ENCODE measurements at places on chromosomes 7 and 10.

GRCh38 chr7:75652788-75653187 is 86.0 kb downstream of the HIP1 start:
- no peak for DNase-seq

DNA sequence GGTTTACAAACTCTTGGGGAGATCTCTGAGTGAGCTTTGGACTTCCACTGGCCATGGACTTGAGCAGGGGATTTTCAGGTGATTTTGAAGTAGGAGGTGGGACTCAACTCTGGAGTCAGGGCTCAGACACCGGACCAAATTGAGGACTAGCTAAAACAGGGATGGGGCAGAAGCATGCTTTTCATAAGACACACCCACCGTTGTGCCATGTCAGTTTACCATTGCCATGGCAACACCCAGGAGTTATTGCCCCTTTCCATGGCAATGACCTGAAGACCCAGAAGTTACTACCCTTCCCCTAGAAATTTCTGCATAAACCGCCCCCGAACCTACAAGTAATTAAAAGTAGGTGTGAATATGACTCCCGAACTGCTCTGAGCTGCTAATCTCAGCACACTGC is 320.7 kb downstream of the GRID1 start:
- no peak for DNase-seq

DNA sequence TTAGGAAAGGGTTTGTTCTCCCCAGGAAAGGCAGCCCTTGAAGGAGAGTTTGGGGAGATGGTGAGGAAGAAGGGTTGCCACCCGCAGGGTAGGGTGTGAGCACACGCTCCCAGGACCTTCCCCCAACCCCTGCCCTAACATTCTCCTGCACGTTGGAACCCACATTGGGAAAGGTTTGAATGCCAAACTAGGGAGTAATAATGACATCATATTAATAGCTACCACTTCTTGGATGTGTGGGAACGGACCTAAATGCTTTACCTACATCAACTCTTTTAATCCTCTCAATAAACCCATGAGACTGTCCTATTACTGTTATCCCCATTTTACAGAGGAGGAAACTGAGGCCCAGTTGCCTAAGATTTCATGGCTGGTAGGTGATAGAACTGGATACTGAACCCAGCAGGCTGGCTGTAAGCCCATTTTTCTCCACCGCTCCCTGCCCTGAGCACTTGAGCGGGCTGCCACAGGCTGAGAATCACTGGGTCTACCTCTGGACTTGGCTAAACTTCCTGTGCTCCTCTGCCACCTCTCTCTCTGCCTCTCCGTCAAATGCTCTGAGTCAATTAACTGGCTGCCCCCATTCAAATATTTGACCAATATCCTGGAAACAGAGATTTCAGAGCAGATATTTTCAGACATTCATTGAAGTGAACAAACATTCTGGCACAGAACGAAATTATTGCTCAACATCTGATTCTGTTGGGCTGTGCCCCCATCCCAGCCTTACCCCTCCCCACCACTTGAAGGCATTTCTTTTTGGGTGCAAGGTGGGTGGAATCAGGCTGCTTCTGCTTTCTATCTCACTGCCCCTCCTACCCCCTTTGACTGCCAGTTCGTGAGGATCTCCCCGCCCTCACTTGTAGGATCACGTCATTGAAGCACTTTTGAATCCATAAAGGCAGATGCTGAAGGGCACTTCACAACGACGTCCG is 129.7 kb downstream of the C10orf105 start:
- no peak for DNase-seq

DNA sequence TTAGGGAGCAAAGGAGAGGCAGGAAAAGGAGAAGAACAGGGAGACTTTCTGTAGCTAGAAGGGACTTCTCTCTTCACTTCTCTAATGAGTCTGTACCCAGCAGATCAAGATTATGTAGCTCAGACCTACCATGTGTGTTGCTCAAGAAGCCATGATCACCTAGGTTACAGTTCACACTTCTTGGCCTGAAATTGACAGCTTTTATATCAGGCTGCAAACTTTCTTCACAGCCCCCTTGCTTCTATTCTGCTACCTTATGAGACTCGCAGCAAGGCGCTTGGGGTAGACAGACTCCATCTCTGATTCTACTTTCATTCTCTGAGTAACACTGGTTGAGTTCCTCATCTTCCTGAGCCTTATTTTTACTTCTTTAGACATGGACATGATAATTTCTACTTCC is 19.6 kb upstream of the GIMAP2 start:
- no peak for DNase-seq

DNA sequence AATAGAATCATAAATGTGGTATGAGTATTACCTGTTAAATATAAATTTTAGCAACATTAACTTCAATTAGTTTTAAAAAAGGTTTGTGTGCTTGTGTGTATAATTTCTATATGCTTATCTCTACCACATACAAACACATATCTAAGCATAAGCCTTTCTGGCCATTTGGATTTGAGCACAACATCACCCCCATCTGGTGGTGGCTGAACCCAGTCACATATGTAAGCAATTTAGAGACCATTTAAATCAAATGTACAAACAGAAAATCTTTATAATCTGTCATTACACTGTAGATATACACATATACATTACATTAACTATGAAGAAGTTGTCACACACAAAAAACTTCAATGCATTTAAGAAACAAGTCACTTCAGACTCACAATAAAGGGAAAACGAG is 31.7 kb downstream of the GPR22 start:
- no peak for DNase-seq

GRCh38 chr10:68333440-68334431 is 1.0 kb upstream of the PBLD start:
- no peak for DNase-seq

- no peak for DNase-seq
Observed at GRCh38 chr10:99975106-99975829, 34.5 kb downstream of the DNMBP start.

- DNase-seq: no peak
Observed at GRCh38 chr7:40306596-40306995, 171.8 kb downstream of the SUGCT start.

DNA sequence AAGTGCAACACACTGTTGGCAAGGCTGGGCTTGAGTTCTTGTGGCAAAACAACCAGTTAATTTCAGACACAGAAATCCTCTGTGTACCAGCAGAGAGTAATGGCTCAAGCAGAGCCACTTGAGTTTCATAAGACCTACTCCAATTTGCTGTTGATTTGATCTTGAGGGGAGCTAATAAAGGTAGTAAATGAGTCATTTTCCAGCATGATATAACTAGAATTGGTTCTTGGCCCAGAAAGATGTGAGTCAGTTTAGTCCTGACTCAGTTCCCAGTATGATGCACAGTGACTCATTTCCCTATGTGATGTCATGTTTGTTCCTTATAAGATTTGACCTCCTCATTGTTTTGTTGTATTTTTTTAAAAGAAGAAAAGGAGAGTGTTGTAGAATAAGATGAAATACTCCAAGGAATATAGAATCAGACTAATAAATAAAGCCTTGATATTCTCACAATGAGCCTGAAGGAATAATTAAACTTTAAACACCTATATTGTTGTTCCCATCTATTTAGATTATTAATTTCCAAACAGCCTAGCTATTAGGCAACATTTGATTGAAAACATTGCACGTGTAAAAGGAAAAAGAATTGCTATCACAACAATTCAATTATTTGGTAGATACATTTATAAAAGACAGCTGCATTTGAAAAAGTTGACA is 186.2 kb downstream of the REEP3 start:
- DNase-seq: no peak

DNA sequence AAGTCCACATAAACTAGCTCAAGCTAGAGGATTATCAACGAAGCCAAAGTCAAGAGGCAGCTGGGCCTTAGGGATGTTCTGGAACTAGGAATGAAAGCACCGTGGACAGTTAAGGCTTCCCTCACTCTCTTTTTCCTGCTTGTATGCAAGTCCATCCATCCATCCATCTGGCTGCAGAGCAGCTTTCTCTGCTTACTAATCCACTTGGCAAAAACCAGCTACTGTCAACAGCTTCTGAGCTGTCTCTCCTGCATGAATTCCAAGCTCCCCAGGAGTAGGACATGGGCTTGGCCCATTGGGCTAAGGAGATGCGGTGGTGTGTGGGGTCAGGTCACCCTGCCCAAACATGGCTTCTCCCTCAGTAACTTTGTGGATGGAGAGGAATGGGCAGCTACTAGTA is 66.2 kb downstream of the NAMPT start:
- DNase-seq: no peak

- DNase-seq: no peak
Observed at GRCh38 chr7:94087664-94088352, 83.7 kb upstream of the BET1 start.

- DNase-seq: no peak
Observed at GRCh38 chr7:38669965-38670520, 38.9 kb upstream of the AMPH start.

- no peak for DNase-seq
Observed at GRCh38 chr10:131961047-131961776, 20.5 kb downstream of the BNIP3 start.

- DNase-seq: no peak
Observed at GRCh38 chr7:99623702-99624447, 7.1 kb downstream of the ZSCAN25 start.

DNA sequence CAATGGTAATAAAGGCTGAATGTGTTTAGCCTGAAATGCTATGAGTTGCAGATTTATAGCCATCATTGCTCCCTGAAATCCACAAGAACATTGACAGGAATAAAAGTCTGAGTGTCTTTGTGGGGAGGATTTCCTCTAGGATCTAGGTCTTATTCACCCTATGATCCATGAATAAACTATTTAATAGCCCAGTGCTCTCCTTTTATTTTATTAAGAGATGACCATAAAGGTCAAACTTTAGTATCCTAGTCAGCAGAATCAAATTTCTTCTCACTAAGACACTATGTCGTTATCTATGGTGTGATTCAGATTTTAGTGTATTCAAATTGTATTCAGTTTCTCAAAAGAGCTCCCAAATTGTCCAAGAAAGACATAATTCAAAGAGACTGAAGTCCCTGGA is 67.8 kb upstream of the AKR1E2 start:
- no peak for DNase-seq

GRCh38 chr7:131094685-131095084 is 233.0 kb upstream of the MKLN1 start:
- no peak for DNase-seq

DNA sequence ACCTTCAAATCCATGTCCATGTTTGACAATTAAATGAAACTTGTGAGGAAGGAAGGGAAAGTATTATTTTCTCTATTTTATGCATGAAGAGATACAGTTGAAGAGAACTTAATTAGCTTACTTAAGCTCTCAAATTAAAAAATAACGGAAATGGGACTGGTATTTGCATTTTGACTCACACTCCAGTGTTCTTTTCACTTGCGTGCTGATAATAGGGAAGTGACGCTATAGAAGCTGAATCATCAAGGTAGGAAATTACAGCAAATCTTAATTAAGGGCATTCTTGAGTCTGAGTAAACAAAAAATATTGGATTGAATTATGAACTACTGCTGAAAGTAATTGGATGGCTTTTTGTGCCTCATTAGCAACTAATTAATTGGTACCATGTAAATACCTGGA is 44.0 kb upstream of the NPVF start:
- no peak for DNase-seq

GRCh38 chr7:79949778-79950177 is 184.9 kb upstream of the GNAI1 start:
- no peak for DNase-seq

- no peak for DNase-seq
Observed at GRCh38 chr7:141941075-141941474, 5.7 kb downstream of the CLEC5A start.
